ENCODE measurements at places on chromosomes 6 and 20.

- no peak for DNase-seq
Measured at GRCh38 chr6:91497770-91498169, 910.9 kb upstream of the MAP3K7 start.

DNA sequence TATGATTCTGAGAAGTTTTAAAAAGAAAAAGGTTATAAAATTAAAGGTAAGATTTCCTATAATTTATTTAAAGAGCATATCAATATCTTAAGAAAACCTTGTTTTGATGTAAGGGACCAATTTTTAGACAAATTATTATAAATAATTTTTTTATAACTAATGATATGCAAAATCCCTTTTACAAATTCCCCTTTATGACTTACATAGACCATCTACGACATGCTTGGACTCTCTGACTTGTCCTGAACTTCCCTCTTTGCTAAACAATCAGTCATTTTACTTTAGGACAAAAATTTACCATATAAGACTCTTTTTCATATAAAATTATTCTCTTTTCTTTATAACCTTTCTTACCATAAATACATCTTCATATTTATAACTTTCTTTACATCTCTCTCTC lies 15.3 kb upstream of the ANGPT4 start:
- DNase-seq: no peak

- DNase-seq: no peak
Measured at GRCh38 chr6:165417278-165417865, 108.0 kb upstream of the C6orf118 start.

DNA sequence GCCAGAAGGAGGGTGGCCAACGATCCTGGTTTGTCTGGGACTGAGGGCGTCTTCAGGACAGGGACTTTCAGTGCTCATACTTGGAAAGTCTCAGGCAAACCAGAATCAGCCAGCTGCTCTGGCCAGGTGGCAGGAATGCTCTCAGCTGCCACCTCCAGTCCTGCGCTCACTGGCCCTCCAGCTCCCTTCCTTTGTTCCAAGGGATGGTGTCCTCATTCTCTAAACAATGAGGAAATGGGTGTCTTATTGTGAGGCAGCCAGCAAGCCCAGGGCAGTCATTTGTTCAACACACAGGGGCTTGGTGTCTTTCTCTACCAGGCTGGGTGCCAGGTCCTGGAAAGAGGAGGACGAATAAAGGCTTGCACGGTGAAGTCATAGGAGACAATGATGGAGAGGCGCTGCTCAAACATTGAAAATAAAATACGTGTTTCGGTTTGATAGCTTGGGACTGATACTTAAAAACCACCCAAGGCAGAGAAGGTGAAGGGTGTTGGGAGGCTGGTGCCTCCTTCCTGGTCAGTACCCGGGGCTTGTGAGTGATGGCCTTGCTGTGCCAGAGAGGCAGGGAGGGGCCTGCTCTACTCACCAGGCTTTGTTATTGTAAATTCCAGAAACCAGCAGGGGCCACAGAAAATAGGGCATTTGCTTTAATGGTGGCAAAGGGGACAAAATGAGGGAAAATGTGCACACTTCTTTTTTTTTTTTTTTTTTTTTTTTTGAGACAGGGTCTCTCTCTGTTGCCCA lies 11.3 kb upstream of the TMEM181 start:
- DNase-seq: no peak

DNA sequence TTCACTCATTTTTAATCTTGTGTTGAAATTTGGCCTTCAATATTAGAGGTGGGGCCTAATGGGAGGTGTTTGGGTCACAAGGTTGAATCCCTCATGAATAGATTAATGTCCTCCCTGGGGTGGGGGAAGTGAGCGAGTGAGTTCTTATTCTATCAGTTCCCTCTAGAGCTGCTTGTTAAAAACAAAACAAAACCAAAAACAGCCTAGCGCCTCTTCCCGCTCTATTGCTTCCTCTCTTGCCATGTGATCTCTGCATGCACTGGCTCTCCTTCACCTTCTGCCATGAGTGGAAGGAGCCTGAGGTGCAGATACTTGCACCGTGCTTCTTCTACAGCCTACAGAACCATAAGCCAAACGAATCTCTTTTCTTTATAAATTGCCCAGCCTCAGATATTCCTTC lies 89.6 kb upstream of the SLC35F1 start:
- no peak for DNase-seq
